ENCODE measurements at places on chromosomes 11 and 22.

GRCh38 chr22:24937114-24937513 lies 9.4 kb downstream of the LHFPL7 start:
- DNase-seq: no peak

DNA sequence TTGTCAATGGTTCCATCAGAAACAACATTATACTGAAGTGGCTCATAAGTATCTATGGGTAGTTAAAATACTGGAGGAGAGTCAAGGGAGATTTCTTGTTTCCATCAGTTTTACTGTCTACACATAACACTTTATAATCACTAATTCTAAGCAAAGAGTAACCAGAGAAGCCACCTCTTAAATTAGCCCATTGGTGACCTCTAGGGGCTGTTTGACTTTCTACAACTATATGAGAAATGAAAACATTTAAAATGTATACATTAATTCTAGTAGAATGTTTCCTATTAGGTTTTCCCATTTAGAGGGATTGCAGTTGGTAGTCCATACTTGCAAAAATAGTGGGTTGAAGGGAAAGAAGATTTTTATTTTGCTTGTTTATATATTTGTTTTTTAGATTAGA lies 504.3 kb downstream of the FAM181B start:
- no peak for DNase-seq

DNA sequence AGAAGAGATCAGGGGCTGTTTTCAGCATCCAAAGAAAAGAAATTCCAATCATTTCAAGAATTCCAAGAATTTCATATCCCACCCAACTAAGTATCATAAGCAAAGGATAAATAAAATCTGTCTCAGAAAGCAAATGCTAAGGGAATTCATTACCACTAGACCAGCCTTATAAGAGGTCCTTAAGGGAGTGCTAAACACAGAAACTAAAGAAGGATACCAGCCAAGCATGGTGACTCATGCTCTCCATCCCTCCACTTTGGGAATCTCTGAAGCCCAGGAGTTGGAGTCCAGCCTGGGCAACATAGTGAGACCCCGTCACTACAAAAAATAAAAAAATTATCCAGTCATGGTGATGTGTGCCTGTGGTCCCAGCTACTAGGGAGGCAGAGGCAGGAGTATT lies 17.8 kb downstream of the FADD start:
- DNase-seq: no peak

DNA sequence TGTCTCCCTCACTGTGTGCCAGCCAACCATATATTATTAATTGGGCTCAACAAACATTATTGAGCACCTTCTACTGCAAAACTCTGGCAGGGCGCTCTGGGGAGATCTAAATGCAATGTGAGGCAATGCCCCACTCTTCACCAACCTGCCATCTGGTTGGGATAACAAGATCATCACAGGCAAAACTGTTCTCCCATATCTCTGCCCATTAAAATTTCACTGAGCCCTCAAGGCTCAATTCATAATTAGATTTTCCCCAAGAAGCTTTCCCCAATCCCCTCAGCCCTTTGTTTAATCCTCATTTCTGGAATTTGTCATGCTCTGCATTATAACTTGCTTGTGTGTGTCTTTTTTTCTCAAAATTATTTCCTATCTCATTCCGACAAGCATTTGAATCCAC lies 106.6 kb downstream of the ARL14EP start:
- no peak for DNase-seq

DNA sequence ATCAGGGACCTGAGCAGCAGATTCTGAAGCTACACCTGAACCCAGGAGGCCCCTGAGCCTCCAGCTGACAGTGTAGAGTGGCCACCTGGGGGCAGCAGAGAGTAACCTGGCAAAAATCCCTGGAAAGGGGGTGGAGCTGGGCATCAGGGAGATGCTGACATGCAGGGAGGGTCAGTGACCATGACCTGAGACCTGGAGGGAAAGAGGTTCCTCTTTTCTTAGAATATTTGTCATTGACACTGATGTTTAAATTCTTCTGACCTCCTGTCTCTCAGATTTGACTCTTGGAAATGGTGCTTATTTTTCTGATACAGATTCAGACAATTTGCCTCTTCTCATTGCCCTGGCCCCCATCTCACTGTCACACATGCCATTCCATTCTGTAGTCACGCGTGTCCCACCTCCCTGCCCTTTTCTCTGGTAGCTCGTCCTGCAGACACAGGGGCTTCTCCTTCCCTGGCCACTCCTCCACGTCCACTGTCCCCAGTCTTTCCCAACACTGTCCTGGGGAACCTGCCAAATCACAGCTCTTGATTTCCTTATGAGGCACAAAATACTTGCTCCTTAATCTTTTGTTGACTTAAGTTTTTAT lies 117.2 kb upstream of the IGLL5 start:
- no peak for DNase-seq

- DNase-seq: no peak
Observed at GRCh38 chr11:111541254-111542061, 938 bp downstream of the LAYN start.

DNA sequence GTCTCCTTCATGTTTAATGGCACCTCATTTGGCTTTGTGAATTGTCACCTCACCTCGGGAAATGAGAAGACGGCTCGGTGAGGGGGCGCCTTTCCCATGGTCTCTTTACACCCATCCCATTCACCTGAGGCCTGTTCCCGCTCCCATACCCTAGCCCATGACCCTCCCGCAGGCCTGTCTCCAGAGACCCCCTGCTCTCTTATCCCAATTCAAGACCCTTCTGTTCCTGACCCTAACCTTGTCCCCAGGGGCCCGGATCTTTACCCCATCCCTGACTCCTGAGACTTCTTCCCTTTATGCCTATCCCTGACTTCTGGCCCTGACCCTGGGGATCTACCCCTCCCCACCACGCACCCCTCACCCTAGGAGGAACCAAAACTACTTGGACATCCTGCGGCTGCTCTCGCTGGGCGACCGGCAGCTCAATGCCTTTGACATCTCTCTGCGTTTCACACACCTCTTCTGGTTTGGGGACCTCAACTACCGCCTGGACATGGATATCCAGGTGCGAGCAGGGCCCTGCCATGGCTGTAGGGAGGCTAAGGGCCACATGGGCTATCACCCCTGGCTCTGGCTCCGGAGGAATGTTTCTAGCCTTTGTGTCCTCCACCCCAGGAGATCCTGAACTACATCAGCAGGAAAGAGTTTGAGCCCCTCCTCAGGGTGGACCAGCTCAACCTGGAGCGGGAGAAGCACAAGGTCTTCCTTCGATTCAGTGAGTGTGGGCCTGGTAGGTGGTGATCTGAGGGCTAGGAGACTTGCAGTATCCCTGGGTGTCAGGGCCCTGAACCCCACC lies 7.9 kb downstream of the INPPL1 start:
- no peak for DNase-seq

GRCh38 chr11:2101171-2101675 lies 38.0 kb downstream of the IGF2 start:
- no peak for DNase-seq

DNA sequence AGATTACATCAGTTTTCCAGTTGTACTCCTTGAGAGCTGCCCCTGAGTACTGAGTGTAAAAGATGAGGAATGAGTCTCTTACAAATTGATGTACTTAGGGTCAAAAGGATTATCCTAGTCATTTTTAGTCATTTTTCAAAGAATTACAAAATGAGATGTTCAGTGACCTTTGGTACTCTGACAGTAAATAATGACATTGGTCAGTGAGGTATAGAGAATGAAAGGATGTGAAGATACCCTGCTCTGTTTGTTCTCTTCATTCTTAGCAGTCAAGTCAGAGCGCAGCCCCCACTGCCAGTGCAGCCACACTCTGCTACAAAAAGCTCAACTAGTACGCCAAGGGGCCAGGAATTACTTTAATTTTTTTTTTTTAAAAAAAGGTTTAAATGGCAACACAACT lies 4.1 kb upstream of the ESAM start:
- DNase-seq: no peak

GRCh38 chr11:17655682-17656081 lies 63.7 kb upstream of the MYOD1 start:
- DNase-seq: no peak

DNA sequence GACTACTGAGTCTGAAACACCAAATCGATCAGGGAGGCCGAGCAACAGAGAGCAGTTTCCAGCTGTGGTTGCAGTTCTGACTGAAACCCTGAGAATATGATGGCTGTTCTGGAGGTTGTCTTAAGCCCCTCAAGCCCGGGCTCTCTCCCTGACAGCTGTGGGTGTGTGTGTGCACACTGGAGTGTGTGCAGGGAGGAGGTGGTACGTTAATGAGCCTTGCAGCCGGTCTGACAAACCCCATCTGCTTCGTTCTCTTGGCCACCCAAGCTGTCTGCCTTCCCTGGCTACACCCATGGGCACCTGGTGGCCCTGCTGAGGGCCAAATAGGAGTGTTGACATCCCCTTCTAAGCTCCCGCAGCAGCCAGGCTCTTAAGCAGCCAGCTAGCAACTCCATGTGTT lies 189.8 kb downstream of the KIRREL3 start:
- no peak for DNase-seq

- DNase-seq: peak; percentile 41
Observed at GRCh38 chr11:118928870-118929500, 3.3 kb upstream of the BCL9L start.

DNA sequence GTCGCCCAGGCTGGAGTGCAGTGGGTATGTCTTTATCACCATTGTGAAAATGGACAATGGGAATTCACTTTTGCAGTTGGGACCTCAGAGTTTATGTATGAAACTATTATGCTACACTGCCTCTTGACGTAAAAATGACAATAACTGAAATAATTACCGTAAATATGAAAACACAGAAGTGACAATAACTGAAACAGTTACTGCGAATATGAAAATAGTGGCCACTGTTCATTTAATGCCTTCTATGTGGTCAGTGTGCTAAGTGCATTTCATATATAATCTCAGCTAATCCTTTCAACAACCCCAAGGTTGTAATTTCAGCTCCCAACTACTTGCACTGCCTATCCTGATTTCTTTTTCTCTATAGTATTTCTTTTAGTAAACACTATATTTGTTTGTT lies 5.9 kb upstream of the RTCB start:
- no peak for DNase-seq

DNA sequence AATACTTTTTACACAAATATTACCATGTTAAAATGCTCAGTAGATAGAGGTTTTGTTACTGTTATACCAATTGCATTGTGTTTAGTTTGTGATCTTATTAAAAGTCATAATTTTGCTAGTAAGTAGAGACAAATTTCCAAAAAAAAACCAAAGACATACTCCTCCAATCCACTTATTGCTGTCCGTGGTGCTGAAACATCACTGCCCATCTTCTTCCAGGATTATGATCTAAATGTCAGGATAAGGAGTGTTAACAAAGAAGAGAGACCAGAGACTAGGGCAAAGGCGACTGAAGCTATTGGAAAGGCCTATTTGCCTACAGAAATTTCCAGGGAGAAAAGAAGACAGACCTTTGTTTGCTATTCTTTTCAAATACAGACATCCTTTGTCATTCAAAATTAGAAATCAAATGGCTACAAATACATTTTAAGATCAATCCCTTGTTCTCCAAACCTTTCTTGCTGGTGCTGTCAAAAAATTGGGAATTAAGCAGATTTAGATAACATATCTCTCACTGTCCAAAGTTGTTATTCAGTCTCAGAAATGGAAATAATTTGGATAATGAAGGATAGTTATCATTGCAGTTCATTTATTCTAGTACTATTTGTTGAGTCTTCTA lies 199.7 kb downstream of the C11orf91 start:
- DNase-seq: peak; percentile 43

GRCh38 chr11:67287355-67288197 lies 1.5 kb upstream of the ANKRD13D start:
- no peak for DNase-seq

DNA sequence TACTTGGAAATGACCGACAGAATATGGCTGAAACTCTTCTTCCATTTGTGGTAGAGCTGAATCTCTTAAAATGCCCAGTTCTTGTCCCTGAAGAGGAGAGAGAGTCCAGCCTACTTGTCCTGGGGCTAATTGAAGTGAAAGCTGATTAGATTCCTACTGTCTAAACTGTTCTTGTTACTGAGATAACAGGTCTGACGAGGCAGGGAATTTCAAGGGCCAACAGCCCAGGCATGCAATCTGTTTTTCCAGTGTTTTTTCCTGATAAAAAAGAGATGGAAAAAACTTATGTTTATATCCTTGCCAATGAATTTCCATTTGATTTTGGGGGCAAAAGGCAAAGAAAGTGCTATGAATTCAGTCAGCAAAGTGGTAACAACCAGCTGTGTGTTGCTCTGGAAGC lies 195.5 kb downstream of the ETS1 start:
- DNase-seq: no peak

DNA sequence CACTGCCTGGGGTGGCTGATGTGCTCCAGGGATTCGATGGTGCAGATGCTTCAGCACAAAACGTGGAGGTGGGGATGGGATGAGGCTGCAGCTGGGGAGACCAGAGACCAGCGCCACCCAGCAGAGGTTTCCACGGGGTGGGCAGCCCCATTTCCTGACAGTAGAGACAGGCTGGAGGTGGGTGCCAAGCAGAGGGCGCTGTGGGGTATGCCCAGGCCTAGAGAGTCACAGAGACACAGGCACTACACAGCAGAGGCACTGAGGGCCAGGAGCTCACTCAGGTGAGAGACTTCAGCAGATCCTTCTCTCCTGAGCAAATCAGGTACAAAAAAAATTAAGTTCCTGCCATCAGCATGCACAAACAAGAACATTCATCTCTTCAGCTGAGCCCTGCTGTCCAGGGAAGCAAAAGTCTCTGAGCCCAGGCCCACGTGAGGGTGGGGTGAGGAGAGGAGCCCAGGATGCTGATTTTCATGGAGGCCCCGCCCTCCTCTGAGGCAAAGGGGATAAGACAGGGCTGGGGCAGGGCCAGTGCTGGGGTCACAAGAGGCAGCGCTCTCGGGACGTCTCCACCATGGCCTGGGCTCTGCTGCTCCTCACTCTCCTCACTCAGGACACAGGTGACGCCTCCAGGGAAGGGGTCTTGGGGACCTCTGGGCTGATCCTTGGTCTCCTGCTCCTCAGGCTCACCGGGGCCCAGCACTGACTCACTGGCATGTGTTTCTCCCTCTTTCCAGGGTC lies 53.1 kb downstream of the GGTLC2 start:
- no peak for DNase-seq

GRCh38 chr11:106624377-106624776 lies 393.9 kb downstream of the GUCY1A2 start:
- no peak for DNase-seq

GRCh38 chr11:57223601-57224000 lies 13.4 kb downstream of the APLNR start:
- no peak for DNase-seq
